ENCODE measurements at places on chromosomes 1 and 21.
A peak's percentile ranks its signal among the peaks of the same experiment; 100 is the strongest.

GRCh38 chr1:66353257-66353656 lies 180.7 kb upstream of the SGIP1 start:
- DNase-seq, result peak; percentile 51

DNA sequence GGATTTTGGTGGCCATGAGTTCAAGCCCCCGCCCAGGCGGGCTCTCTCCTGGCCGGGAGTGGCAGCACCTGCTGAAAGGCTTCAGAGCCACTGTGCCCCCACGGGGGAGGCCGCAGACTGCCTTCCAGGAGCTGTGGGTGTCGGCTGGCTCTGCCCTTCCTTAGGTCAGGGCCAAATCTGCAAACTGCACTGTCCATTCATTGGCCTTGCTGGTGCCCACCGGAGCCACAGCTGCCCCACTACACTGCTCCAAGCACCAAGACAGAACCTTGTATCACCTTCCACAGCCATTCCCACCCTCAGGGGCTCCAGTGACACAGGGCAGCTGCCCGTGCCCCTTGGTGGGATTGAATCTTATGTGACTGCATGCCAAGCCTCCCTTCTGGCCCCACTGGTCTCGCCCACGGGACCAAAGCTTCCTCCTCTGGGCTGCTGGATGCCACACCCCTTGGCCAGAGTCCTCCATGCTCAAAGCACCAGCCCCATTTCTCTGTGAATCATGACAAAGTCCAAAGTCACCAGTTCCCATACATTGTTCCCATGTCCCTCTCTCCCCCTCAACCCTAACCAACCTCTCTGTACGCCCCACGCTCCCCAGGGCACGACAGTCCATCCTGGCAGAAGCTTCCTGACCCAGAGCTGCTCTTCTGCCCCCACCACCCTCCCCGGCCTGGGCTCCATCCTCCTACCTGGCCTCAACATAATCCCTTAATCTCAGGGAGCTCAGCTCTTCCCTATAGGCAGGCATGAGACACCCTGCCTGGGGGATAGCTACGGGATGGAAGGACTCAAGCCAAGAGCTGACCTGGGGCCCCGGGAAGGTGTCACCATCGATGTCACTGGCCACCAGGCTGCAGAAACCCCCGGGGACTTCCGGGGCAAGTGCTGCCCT lies 20.9 kb upstream of the GPR153 start:
- no peak for DNase-seq

DNA sequence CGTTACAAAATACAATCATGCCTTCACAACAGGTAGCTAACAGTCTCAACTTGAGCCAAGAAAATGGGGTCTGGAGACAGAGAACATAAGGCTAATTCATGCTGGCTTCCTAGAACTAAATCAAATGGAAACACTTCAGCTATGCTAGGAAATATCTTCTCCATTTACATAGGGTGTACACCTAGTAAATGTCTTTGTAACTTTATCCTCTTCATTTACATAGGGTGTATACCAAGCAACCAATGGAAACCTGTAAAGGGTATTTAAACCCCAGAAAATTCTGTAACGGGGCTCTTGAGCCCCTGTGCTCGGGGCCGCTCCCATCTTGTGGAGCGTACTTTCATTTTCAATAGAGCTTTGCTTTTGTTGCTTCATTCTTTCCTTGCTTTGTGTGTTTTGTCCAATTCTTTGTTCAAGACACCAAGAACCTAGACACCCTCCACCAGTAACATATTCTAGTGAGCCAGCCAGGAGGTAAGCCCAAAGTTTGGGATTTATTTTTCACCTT lies 19.5 kb upstream of the CYP4X1 start:
- DNase-seq, result no peak

- DNase-seq, result no peak
Measured at GRCh38 chr1:150186789-150187559, 37.3 kb downstream of the PLEKHO1 start.

DNA sequence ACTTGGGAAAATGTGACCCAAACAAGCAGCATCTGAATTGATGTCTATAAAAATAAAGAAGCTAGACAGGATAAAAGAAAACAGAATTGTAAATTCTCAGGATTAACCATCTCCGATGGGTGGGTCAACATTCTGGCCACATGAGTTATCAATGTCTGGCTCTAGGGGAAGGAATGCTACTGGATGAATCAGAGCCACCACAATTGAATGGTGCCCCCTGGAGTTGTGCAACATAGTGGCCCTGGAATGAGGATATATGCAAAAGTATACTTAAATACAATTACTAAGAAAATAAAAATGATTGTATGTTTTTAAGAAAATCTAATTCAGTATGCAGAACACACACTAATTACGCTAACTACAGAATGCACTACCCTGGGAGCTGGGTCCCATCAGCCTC lies 185.6 kb downstream of the TGFBR3 start:
- no peak for DNase-seq

- DNase-seq, result no peak
Measured at GRCh38 chr1:243642936-243643335, 207.1 kb downstream of the AKT3 start.

Measured in posterior cingulate gyrus (tissue), 11 donors.